H9 (cell line): ENCODE measurements at places on chromosomes 4 and X.

GRCh38 chr4:84956014-84956413, 10.5 kb downstream of the WDFY3 start:
- no peak for DNase-seq

GRCh38 chr4:26905172-26905571, 44.5 kb downstream of the STIM2 start:
- no peak for DNase-seq

DNA sequence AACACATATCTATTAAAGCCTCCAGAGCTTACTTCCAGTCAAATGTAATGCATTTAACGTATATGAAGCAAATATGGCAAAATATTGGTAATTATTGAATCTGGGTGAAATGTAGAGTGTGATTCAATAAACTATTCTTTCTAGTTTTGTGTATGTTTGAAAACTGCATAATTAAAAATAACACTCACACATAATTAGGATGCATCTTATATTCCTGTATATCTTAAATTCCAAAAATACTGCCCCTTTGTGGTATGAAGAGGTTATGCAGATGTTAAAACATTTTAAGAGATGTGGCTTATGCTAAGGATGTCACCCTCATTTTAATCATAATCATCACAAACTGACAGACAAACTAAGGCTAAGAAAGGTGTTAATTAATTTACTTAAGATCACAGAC, 182.9 kb downstream of the COX18 start:
- DNase-seq: no peak

DNA sequence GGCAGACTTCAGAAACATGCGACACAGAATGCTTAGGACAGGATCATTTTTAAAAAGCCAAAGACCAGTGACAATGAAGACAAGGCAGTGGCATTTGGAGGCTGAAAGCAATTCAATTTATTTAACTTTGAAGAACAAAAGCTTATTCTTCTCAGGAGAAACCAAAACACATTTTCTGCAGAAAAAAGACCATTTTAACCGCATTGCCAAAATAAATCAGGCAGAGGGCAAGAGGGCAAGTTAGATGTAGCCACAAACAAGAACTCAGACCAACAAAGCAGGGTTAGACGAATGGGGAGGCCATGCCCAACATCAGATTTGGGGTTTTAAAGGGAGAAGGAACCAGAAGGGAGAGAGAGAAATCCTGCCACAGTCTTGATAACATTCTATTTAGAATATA, 58.9 kb downstream of the RELL1 start:
- no peak for DNase-seq

DNA sequence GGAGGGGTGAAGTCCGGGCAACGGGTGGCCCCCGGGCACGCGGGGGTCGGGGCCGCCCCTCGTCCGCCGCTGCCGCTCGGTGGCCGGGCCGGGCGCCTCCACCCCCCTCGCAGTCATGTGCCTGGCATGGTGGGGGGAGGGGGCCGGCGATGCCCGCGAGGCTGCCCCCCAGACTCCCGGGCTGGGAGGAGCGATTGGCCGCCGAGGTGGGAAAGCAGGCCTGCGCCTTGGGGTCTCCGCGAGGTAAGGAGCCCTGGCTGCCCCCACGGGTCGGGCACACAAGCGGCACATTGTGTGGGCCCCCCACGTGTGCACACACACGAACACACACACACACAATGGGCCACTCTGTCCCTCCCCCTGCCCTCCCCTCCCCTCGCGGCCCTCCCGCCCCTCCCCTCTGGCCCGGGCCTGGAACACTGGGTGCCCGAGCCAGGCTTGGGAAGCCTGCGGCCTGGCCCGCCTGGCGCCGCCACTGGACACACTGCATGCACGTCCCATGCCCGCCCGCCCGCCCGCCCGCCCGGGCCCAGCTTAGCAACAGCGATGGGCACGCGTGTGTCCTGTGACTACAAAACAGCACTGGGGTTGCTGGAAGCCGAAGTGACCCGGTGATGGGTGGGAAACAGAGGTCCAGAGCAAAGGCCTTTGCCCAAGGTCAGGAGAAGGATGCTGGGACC, 1.3 kb downstream of the SLC6A8 start:
- no peak for DNase-seq

DNA sequence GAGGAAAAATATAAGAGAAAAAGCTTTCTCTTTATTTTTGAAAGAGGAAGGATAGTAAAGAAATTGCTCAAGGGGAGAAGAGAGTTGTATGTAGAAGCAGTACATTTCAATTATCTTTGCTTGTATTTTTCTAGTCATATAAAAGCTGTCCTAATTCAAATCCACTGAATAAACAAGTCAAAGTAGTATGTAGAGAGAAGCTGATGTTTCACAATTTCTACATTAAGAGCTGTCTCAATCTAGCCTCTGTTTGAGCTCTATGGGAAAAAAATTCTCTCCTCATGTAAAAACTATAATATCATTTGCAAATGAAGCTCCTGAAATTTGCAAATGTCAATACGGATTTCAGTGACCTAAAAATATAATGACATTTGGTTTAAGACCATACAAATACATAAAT, 52.6 kb downstream of the CHM start:
- DNase-seq: no peak

DNA sequence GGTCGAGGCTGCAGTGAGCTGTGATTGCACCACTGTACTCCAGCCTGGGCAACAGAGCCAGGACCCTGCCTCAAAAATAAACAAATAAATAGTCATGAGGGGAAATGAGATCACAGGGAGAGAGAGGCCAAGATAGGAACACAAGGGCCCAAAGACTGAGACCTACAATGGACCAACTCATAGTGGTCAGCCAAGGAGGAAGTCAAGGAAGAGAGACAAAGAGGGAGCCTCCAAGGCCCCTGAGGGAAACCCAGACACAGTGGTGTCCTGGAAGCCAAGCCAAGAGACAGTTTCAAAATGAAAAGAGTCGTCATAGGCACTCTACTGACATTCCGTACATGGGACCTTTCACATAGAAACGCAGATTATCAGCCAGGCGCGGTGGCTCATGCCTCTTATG, 153.3 kb downstream of the BCOR start:
- DNase-seq: no peak

- no peak for DNase-seq
Observed at GRCh38 chr4:136343340-136343739, 1189.0 kb downstream of the PCDH18 start.
